ENCODE measurements at places on chromosomes 11 and 22.

- peak; percentile 10 for DNase-seq
Measured at GRCh38 chr11:112785719-112786118, 175.5 kb upstream of the NCAM1 start.

DNA sequence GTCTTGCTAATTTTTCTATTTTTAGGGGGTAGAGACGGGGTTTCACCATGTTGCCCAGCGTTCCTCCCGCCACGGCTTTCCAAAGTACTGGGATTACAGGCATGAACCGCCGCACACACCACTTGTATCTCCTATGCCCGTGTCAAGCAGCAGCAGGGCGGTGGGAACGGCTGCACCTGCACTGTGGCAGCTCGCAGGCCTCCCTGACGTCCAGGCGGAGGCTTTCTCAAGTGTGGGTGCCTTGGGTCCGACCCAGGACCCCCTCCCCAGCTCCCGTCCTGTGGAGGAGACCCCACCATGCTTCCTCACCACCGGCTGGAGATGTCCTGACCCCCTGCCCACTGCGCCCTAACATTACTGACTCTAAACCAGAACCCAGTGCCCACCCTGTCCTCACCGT, 25.7 kb downstream of the TSPAN4 start:
- DNase-seq: no peak

DNA sequence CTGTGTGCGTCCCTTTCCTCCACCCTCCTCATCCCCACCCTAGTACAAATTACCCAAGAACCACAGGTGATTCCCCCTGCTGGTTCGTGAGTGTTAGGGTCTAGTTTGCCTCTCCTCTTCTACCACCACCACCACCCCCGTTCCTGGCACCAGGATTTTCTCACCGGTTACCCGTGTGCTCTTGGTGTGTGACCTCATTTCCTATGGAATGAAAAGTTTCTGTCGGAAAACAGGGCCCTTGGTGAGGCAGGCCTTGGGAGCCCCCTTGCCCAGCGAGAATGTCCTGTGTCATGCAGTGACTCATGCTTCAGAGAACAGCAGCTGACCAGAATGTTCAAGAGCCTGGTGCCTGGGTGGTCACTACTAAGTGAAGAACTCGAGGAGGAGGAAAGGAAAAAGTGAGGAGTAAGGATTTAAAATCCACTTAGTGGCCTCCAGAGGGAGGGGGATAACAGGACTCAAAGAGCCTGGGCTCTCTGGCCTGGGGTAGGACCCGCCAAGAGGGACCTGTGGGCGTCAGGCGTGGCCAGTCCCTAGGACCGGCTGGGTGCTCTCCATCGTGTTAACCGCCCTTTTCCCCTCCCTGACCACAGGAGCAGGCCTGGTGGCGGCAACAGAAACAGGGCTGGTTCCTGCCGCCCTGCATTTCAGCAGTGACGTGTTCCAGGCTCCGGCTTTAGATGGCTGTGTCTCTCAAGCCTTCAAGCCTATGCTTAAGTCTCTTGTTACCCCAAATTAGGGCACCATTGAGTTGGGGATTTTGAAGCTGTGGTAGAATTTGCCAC, 30.2 kb downstream of the C22orf31 start:
- DNase-seq: peak; percentile 99

- DNase-seq: no peak
Measured at GRCh38 chr22:38450234-38450797, 4.7 kb downstream of the KCNJ4 start.

- no peak for DNase-seq
Measured at GRCh38 chr11:79512706-79513469, 72.1 kb upstream of the TENM4 start.

- peak; percentile 59 for DNase-seq
Measured at GRCh38 chr11:74937696-74938475, 11.0 kb downstream of the XRRA1 start.

DNA sequence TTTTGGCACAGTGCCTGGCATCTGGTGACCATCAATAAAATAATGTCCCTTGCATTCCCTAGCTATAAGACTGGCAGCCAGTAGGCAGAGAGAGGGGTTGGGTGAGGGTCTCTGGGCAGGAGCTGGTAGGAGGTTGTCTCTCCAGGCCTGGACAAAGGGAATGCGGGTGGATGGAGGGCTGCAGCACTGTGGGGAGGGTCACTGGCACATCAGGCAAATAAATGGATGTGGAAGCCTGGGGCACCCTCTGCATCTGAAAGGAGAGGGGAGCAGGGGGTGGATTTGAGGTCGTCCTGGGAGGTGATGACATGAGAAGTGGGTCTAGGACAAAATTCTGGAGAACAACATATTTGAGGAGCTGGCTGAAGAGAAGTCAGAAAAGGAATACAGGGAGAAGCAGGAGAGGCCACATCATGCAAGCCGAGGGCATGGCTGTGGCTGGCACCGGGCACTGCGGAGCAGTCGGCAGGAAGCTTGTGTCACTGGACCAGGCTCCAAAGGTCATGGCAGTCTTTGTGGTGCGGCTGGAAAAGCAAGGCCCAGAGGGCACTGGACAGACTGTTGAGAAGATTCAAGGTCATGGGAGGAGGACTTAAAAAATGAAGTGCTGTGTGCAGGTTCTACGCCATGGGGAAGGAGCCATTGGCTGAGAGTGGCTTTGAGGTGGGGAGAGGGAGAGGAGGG, 36.5 kb upstream of the THY1 start:
- no peak for DNase-seq

DNA sequence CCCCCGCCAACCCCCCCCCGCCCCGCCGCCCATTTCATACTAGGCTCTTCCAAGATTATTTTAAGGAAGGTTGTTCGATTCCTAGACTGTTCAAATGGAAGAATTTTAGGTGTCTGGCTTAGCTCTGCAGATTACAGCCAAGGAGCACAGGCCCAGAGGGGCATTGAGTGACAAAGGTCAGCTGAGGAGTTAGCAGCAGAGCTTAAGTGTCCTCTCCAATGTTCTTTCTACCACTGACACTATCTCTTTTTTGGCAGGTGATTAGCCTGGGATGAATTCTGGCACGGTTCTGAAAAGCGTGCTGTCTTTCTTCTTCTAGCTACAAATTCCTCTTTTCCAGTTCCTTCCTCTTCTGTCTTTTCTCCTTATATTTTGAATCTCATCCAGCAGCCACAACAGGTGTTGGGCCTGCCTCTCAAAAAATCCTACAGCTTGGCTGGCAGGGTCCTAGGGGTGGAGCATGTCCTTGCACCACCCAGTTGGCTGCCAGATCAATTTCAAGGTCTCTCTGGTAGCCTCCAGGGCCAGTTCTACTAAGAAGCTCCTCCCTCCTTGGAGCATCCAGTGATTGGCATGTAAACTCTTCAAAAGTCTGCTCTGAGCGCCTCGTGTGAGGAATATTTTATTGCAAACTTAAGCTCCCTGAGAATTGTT, 23.0 kb downstream of the KCNE3 start:
- no peak for DNase-seq

DNA sequence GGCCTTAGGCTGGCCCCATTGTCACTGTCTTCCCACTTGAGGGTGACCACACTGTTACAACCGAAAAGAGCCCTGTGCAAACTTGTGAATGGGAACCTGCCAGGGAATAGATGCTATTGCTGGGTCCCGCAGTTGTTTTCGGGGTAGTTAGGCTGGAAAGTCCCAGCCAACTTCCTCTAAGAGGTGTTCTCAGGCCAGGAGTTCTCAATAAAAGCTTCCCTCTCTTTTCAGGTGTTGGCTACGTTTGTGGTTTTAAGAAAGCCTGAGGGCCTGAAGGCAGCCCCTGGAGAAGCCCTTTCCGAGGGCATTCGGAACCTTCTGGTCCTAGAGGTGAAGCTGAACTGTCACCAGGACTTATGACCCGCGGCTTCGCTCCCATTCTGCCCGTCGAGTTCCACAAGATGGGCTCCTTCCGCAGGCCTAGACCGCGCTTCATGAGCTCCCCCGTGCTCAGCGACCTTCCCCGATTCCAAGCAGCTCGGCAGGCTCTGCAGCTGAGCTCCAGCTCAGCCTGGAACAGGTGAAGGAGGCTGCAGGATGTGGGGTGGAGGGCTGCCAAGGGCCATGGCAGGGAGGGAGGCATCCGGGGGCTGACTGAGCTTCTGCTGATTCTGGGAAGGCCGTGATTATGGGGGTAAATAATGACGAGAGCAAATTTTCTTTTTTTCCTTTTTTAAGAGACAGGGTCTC, 104.8 kb downstream of the PRR5L start:
- no peak for DNase-seq

DNA sequence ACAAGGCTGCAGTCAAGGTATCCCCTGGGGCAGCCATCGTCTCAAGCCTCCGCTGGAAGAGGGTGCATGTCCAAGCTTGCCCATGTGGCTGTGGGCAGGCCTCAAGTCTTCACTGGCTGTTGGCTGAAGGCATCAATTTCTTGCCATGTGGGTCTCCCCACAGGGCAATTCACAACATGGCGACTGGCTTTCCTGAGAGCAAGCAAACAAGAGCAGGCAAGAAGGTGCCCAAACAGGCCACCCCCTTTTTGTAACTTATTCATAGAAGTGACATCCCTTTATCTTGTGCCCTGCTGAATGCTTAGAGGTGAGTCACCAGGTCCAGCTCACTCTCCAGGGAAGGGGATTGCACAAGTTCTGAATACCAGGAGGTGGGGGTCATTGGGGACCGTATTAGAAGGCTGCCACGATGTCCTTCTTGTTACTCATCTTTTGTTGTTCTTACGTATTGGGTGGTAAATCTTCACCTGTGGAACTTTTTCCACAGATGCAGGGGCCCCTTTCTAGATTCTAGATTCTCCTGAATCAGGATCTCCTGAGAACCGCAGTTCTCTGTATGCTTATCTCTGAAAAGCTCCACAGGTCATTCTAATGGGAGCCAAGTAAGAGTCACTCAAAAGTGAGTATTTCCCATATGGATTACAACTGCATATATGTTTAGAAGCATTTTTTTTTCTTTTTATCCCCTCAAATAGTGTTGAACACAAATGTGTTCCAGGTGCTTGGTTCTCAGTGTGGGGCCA, 44.2 kb upstream of the MICAL2 start:
- peak; percentile 97 for DNase-seq

- DNase-seq: peak; percentile 72
Measured at GRCh38 chr11:63614136-63614671, at the start of gene PLAAT3. Gene PLAAT3 (minus strand): TSS chr11:63614433. CDS start chr11:63614014, 419 bp downstream.

GRCh38 chr11:27403195-27403594, 40.2 kb upstream of the CCDC34 start:
- no peak for DNase-seq

DNA sequence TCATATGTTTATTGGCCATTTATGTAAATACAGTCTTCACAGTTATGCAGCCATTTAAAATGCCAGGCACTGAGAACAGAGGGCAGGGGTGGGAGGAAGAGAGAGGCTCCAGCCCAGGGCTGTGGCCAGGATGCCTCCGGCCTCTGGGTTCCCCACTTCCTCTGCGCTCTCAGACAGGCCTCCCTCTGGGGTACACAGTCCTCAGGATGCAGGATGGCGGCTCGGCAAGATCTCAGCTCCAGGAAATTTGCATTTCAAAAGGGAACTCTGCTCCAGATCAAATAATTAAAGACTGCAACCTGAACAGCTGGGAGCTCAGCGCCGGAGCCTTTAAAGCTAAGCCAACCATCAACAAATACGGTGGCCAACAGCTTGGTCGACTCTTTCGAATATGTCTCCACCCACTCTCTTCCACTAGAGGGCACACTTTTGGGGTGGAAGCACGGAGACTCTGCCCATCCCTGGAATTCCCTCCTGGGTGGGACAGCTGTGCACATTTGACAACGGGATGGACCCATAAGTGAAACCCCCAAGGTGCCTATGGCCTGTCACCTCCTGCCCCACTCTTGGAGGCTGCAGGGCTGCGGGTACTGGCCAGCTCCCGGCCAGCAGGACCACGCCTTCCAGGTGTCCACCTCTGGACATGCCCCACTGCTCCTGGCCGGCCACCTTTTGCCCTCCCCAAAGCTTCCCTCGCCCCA, 1044.7 kb downstream of the BRD1 start:
- no peak for DNase-seq

DNA sequence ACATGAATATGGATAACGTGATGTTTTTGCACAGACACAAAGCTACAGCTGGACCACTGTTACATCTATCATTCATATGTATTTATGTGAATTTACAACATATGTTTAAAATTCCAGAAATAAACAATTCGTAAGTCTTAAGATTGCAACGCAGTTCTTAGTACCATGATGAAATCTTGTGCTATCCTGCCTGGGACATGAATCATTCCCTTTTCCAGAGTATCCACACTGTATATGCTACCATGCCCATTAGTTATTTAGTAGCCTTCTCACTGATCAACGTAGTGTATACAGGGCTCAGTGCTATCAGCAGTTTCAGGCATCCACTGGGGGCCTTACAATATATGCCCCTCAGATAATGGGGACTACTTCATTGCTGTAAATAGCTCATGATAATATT, 4.3 kb downstream of the ATL3 start:
- peak; percentile 64 for DNase-seq

DNA sequence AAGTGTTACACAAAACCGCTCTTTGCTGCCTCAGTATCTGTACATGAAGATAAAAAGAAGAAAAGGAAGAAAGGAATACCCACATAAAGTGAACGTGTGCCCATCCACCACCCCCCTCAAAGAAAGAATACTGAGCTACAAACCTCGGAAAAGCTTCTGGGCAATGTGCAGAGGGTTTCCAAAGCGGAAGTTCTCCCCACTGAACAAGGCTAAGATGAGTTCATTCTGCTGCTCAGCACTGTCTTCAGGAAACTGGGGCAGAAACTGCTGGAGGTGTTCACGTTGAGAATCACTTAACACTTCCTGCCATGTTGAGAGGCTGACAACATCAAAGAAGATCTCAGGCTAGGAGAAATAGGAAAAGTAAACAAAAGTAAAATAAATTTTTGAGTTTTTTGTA, 6.9 kb downstream of the NFRKB start:
- no peak for DNase-seq

- DNase-seq: peak; percentile 79
Measured at GRCh38 chr11:37988031-37988430, 1390.0 kb upstream of the RAG2 start.

GRCh38 chr22:45935573-45935972, 41.4 kb downstream of the WNT7B start:
- no peak for DNase-seq

DNA sequence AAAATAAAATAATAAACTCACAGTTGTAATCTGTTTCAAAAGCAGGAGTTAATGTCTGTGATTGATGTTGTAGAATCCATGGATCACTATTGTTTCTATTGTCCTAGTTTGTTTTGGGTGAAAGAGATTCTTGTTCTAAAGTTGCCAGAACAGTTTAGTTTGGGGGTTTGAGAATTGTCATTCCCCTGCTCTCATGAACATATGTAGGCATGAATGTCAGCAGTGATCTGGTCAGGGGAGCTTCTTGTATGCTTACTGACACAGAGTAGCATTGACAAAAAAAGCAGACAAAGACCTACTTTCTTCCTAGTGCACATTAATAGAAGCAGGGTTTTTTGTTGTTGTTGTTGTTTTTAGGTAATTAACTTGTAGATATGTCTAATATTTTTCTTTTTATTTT, 38.6 kb downstream of the ARHGAP1 start:
- DNase-seq: no peak

GRCh38 chr11:68012843-68013610, 2.9 kb downstream of the ALDH3B1 start:
- peak; percentile 98 for DNase-seq

GRCh38 chr11:34512840-34513681, 533 bp downstream of the ELF5 start:
- DNase-seq: peak; percentile 59
